MV-4-11 (cell line): ENCODE measurements at places on chromosomes 1 and 21.

- DNase-seq: no peak
These were observed 41.1 kb upstream of the BCL10 start for GRCh38 chr1:85317560-85317959.

DNA sequence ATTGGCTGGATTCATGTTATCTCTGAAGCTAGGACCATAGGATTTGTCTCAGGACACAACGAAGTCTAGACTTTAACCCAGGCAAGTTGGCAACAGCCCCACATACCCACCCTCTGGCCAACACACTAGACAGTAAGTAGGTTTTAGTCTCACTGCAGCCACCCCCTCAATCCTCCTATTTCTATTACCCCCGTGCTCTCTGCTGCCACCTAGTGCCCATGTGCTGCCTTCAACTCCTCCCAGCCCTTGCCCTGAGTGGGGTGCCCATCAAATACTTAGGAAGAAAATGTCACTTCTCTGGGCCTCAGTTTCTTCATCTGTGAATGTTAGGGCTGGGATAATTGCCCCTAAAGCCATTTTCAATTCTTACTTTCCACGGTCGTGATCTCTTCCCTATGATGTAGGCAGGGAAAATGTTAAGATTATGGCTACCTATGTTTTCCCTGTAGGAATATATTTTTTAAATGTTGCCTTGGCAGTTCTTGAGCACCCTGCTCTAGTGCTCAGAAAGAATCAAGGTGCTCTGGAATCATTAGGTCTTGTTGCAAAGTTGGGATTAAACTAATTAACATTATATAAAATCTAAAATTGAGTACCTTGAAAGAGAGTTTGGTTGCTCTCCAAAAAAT lies 213.0 kb downstream of the LMX1A start:
- DNase-seq: peak; percentile 11

- no peak for DNase-seq
These were observed 426.5 kb upstream of the BRINP3 start for GRCh38 chr1:190904091-190904695.

DNA sequence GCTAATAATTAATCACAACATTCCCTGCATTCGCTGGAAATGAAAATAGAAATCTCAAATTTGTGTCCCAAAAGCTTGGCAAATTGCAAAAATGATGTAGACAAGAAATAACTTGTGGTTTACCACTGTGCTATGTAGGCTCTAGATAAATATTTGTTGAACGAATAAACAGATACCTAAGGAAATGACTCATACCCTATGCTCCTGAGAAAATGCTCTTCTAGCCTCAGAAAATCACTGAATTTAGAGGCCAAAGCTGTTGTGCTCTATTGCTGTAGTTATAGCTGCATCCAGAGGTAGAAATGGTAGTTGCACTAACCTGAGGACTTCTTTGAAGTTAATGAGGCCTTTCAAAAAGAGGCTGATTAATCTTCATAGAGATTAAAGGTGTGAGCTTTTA lies 142.0 kb upstream of the ZNHIT6 start:
- DNase-seq: no peak

DNA sequence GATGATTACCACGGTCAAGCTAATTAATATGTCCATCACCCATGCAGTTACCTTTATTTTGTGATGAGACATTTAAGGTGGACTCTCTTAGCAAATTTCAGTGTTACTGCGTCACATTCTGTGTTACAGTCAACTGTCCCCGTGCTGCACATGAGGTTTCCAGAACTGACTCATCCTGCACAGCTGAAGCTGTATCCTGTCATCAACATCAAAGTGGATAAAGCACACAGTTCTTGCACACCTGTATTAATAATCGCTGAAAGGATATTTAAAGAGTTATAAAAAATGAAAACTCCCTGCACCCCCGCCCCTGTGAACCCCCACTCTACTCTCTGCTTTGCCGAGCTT lies 3.4 kb upstream of the KRTAP10-5 start:
- no peak for DNase-seq

DNA sequence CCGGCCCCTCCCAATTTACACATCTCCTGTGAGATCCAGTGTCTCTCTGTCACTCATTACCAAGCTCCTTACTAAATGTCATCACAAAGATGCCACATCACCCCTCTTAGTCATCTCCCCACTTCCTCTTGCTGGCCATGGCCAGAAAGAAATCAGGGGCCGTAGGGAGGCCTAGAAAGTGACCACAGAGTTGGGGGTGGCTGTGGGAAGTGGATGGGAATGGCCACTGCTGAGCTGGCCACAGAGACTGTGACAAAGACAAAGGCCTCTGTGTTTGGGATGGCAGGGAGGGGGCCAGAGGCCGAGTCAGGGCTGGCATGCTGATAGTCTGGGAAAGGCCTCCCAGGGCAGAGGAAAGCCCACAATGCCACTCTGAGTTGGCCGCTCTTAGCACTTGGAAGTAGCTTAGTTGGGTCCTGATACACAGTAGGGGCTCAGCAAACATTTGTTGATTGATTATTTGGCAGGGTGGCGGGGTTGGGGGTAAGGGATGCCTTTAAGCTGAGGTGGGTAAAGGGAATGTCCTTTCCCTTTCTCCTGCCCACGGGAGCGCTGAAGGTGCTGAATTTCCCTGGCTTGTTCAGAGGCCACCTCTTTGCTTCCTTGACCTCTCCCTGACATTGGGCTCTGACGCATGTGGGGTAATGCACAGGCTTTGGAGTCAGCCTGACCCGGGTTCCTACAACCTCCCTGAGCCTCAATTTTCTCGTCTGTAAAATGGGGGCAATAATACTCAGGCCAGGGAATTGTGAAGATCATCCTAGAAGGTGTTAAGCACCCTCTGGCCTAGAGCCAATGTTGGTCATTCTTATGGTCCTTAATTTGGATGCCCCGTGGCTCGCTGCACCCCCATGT lies 13.2 kb downstream of the NAV1 start:
- DNase-seq: peak; percentile 81

DNA sequence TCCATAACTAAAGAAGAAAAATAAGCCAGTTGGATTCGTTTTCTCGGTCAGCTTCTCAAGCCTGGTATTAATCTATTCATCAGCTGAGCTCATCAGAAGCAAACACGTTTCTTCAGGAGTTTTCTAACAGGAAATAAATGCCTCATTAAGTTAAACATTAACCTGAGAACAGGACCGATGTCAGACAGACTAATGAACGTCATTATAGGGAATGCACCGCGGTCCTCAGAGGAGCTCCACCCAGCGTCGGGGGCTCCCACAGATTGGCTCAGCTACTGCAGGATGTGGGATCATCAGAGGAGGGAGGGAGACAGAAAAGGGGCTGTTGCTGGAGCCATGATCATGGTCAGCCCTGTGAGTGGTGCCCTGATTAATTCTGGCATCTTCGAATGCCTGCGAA lies 615.4 kb downstream of the PTPRU start:
- DNase-seq: no peak

- no peak for DNase-seq
These were observed 10.1 kb upstream of the GORAB start for GRCh38 chr1:170521818-170522217.

GRCh38 chr1:36735939-36736730 lies 253.4 kb upstream of the CSF3R start:
- peak; percentile 47 for DNase-seq

GRCh38 chr1:55076356-55076755 lies 37.0 kb downstream of the PCSK9 start:
- DNase-seq: no peak

DNA sequence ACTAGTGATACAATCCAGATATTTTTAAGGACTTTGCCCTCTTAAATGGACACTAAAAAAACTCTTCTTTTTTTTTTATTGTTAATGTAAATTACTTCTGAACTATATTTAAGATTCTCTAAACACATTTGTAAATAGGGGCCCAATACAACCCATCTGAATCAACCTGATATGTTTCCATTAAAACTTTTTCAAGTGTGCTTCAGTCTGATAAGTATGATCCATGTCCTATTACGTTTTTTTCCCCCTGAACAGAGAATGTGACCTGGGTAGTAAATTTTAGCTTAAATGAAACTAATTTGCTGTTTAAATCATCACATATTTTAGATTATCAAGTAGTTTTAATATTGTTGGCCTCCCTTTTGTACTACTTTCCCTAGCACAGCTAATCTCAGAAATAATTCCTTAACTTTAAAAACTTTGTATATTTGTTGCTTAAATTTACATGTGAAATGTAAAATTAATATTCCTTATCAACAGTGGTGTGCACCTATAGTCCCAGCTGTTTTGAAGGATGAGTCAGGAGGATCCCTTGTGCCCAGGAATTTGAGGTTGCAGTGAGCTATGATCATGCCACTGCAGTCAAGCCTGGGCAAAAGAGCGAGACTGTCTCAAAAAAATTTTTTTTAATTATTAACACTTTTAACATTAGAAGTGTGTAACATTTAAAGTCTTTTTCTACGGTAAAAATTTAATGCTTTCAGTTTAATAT lies 3.0 kb upstream of the PKN2 start:
- no peak for DNase-seq

DNA sequence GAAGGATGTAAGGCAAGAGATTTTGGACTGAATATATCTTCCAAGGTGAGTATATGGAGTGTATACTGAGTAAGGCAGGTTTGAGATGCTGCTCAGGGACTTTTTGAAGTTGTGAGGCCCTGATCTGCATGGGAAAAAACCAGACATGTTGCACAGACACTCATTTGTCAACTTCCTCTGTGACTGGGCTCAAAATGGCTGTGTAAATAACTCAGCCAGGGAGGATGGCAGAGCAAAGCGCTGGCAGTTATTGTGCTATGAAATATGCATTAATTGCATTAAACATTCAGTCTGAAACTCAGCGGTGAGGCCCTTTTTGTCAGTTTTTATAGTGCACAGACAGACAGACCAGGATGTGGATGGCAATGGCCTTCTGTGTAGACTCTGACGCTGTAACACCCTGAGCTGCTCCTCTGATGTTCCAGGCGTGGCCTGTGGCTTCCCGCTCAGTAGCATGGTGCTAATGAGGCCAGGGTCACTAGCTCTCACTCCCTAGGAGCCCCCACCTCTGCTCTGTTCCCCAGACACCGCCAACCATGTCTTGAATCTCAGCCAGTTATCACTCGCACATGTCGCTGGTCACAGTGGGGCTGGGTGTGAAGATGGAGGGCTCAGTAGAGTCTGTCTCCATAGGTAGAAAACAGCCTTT lies 307.0 kb upstream of the PROX1 start:
- no peak for DNase-seq

- peak; percentile 13 for DNase-seq
These were observed 3.0 kb downstream of the USP1 start for GRCh38 chr1:62439652-62440371.

- peak; percentile 75 for DNase-seq
These were observed 33.4 kb downstream of the TMCC2 start for GRCh38 chr1:205260948-205261732.

DNA sequence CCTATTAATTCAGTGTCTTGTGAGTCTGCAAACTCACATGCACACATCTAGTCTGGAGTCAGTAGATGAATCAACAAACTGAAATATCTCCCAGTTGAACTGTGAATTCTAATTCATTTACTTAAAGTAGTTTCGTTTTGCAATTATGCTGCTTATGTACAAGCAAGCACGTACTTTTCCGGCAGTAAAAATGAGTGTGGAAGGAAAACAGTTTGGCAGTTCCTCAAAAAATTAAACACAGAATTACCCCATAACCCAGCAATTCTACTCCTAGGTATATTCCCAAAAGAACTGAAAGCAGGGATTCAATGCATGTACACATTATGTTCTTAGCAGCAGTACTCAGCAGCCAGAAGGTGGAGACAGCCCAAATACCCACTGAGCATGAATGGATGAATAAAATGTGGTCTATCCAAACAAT lies 49.3 kb downstream of the GNB1 start:
- DNase-seq: peak; percentile 18

GRCh38 chr1:172451002-172451443 lies 7.2 kb upstream of the PIGC start:
- no peak for DNase-seq

DNA sequence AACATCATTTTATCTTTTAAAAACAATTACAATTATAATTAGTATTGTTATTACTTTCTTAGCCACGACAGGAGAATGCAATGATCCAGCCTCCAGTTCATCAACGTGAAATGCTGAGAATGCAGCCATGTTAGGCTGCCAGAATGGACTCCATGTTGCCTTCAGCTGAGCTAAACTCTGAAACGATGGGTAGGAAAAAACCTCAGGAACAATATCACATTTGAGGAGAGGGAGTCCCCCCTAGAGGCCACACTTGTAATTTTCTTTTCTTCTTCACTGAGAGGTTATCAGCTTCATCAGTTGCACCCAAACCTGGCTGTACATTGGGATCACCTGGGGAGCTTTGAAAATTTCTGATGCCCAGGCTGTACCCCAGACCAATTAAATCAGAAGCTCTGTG lies 34.6 kb upstream of the DNAH14 start:
- DNase-seq: no peak

GRCh38 chr1:201164645-201165044 lies 10.4 kb upstream of the TMEM9 start:
- no peak for DNase-seq

GRCh38 chr1:118937413-118938072 lies 50.6 kb downstream of the TBX15 start:
- DNase-seq: no peak

DNA sequence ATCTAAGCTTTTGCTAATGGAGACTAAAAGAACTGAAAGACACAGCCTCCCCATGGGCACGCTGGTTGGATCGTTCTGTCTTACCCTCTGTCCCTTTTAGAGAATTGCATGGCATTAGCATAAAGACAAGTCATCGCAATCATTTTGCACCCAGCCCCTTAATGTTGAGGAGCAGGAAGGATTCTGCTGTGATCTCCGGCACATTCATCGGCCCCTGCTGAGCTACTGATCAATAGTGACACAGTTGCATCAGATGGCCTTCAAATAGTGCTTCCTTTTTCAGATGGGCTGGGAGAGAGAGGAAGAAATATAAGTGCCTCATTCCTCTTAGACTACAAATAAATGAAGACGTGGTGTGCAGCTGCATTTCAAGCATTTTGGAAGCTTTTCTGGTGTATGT lies 75.4 kb downstream of the NOS1AP start:
- peak; percentile 11 for DNase-seq

DNA sequence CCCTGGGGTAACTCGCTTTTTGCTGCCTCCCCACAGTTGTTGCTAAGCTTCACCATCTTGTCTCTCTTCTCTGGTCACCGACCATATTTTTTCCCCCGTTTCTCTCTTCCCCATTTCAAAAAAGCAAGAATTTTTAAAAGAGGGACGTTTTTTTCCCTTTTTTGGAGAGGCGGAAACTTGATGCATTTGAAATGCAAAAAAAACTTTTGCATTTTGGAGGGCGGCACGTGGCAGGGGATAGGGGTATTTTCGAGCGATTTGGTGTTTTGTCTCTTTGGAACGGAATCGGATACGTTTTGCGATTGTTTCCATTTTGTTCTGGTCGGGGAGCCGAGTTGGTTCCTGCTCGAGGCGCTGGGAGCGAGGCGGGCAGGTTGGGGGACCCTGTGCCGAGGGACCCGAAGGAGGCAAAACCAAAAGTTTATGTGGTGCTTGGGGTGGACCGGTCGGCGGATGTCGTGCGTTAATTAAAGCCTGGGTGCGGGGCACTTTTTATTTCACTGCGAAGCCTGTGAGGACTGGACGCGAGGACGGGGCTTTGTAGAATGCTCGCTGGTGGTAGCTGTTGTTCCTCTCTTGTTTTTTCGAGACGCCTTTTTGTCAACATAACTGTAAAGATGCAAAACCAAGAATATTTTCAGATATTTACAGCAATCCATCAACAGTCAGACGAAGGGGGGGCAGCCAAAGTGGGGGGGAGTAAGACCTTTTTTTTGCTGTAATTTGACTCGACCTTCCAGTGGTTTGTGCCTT lies 884 bp downstream of the H3-3A start:
- DNase-seq: peak; percentile 32

- DNase-seq: no peak
These were observed 43.8 kb downstream of the SLC44A3 start for GRCh38 chr1:94863919-94864318.

- DNase-seq: peak; percentile 71
These were observed 160.8 kb downstream of the ZSCAN20 start for GRCh38 chr1:33633019-33633801.
